ENCODE measurements at places on chromosomes 3 and 15.

GRCh38 chr15:36635681-36636080, 56.3 kb downstream of the CDIN1 start:
- DNase-seq, result no peak

- DNase-seq, result no peak
These were observed 21.6 kb downstream of the CHAC1 start for GRCh38 chr15:40974879-40975278.

GRCh38 chr3:124714223-124714853, 15.9 kb upstream of the UMPS start:
- DNase-seq, result no peak

- no peak for DNase-seq
These were observed 329.3 kb upstream of the THBS1 start for GRCh38 chr15:39251413-39252133.

DNA sequence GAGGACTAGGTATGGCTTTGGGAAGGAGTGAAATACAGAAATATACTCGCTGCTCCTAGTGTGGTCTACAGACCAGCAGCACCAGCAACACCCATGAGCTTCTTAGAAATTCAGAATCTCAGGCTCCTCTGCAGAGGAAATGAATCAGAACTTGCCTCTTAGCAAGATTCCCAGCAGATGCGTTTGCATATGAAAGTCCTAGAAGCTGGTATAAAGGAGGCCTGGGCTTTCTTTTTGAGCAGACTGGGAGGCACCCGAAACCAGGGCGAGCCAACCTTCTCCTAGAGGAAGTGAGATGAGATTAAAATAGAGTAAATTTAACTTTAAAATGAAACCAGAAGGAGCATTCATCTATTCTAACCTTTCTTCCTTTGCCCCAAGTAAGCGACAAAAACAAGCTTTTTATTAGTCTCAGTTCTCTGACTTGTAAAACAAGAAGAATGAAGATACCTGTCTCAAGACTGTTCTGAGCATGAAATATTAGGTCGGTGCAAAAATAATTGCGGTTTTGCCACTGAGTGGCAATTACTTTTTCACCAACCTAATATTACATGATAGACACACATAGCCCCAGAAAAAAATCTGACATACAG, 140.0 kb downstream of the PDZRN3 start:
- DNase-seq, result no peak

DNA sequence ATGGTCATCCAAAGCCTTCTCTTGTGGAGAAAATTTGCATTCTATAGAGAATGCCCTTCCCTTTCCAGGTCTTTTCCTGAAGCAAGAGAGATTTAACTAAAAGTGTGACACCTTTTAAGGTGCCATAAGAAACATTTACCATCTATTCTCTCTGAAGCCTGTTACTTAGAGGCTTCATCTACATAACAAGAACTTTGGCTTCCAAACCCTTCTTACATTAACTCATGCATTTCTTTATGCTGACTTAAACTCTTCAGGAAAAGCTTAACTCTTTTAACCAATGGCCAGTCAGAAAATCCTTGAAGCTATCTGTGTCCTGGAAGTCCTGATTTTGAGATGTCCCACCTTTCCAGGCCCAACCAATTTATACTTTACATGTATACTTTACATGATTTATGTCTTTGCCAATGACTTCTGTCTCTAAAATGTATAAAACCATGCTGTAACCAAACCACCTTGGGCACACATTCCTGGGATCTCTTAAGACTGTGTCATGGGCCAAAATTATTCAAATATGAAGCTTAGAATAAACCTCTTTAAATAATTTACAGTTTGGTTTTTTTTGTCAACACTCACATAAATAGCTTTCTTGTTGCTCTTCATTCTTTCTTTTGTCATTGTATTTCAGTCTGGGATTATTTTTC, 472.6 kb upstream of the NECTIN3 start:
- no peak for DNase-seq

GRCh38 chr3:59386165-59386564, 336.3 kb upstream of the CFAP20DC start:
- no peak for DNase-seq

GRCh38 chr15:63523306-63523990, 19.1 kb downstream of the USP3 start:
- no peak for DNase-seq

DNA sequence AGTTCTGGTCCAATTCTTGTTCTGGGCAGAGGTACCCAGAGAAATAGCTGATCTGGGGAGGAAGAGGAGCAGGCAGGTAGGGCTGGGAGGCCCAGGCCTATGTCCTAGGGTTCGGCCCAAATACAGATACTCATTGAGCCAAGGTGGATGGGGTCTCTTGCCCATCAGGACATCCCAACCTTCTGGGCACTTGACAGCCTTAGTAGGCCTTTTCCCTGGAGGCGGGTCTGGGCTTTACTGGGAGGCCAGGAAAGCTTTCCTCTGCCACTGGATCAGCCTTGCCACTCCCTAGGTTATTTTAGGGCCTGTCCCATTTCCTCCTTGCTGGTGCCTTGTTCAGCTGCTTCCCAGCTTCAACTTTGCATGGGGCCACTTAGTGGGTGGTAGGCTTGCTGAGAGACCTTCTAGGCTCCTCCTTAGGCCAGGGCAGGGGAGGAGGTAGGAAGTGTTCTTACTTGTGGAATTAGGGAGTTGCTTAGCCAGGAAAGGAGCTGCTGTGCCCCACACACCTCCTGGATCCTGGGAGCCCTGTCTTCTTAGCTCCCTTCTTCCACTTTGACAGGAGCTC, 9.7 kb downstream of the TEX264 start:
- DNase-seq, result no peak

GRCh38 chr15:70201425-70201775, 103.7 kb upstream of the TLE3 start:
- DNase-seq, result no peak

- no peak for DNase-seq
These were observed 154.6 kb downstream of the POLR2M start for GRCh38 chr15:57861034-57861638.

- no peak for DNase-seq
These were observed 203.6 kb upstream of the PDZRN3 start for GRCh38 chr3:73828348-73828747.

- DNase-seq, result no peak
These were observed 96.6 kb downstream of the LRIG1 start for GRCh38 chr3:66404197-66404596.

DNA sequence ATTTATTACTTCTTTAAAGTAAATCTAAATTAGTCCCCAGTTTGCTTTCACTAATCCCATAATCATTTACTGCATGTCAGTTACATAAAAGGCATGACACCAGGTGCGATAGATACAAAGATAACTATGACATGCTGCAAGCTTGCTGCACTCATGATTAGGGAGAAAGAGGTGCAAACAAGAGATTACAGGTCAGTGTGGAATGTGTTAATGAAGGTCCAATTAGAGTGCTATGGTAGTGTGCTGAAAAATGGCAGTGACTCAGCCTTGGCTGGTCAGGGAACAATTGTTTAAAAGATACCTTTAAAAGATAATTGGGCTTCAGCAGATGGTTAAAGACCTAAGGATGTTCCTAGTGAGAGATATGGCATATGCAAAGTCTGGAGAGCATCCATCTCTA, 352.6 kb upstream of the TGFBR2 start:
- no peak for DNase-seq

DNA sequence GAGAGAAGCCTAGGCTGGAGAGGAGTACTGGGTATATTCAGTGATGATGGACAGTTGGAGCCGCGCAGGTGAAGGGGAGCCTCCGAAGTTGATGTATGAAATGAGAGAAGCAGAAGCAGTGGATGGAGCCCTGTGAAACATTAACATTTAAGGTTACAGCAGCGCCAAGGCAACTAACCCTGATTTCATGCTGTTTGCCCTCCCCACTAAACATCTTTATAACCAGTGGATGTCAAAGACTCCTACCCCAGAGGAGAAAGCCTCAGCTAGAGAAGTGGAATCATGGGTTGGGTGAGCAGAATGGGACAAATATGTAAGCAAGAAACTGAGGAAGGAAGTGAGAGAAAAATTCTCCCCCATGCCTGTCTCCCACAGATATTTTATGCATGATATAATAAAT, 92.0 kb upstream of the NMNAT3 start:
- DNase-seq, result no peak

GRCh38 chr15:97521381-97522285, 438.9 kb upstream of the ARRDC4 start:
- DNase-seq, result no peak

- DNase-seq, result no peak
These were observed 110.3 kb downstream of the WNT5A start for GRCh38 chr3:55376753-55377347.

Measured in stimulated activated CD4-positive, alpha-beta T cell treated with anti-CD3 and anti-CD28 coated beads, Interleukin-15, amount 100 ng/mL, for 1 hour (primary cell).